ENCODE measurements at places on chromosomes 5 and 9.

DNA sequence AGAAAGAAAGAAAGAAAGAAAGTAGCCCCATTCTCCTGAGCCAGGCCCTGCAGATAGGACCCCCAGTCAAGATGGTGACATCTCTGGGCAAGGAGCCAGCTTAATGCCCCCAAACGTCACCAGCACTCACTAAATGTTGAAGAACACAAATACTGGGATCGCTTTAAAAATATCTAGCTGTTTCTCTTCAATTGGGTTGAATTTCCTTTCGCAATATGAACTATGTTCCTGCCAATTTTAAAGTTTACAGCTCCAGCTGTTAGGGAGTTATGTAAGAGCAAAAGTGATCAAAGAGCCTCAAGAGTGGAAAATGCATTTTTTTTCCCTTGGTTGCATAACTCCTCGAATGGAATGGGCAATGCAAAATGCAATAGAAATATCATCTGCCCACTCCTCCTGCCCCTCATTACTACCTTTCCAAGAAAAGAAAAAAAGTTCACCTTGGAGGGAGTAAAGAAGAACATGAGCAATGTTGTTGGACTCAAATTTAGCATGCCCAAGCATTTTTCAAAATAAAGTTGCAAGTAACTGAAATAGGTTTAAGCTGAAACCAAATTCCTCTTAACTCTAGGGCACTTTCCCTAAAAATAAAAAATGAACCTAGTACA is 244.2 kb upstream of the PIK3R1 start:
- no peak for DNase-seq

GRCh38 chr5:55800924-55801323 is 50.2 kb upstream of the IL31RA start:
- no peak for DNase-seq

DNA sequence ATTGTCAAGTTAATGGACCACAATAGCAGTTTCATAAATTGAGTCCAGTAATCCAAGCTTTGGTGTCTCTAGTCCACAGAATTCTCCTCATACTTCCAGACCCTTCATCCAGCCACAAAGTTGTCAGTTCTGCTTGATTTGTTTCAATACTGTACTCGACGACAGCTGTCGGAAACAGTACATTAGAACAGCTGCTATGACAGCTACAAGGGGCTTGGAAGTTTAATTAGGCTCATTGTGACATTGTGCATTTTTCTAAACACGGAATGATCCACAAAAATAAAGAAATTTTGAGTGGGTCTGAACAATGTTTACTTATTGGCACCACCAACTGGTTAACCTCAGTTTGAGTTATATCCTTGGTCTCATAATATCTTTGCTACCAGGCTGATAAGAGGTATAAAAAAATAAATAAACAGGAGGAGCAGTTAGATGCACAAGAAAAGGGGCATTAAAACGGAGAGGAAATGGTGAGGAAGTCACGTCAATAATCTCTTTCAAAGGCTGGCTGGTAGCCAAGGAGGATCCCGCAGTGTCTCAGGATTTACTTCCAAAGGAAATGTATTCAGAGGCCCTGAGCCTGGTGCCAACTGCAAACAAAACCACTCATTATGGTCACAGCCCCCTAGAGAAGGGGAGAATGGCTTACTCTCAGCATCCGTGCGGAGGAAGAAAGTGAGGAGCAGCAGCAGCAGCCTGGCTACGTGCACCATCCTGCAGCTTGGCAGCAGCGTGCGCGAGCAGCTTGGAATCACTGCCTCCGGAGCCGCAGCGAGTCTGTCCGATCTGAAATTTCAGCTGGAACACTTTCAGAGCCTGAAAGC is 933.8 kb upstream of the DMAC1 start:
- DNase-seq = peak; percentile 42

GRCh38 chr9:96553070-96553469 is 66.6 kb downstream of the CDC14B start:
- DNase-seq = no peak

DNA sequence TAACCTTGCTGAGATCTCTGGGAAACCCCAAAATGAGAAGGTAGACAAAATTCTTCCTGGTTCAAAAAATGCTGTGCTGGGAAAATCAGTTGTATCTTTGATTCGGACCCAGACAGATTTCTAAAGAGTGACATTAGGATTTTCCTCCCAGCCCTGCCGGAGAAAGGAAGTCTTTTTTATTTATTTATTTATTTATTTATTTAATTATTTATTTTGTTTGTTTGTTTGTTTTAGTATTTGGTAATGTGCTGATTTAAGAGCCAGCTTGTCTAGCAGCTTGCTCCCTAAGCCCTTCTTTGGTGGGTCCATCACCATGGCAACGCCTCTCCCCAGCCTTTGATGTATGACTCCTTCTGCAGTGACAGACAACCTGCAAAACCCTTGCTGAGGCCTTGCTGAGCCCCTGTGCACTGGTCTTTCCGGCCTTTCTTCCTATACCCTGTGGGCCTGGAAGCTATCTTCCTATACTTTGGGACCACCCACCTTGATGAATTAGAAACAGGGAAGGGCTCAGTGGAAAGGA is 60.6 kb upstream of the AFAP1L1 start:
- no peak for DNase-seq

DNA sequence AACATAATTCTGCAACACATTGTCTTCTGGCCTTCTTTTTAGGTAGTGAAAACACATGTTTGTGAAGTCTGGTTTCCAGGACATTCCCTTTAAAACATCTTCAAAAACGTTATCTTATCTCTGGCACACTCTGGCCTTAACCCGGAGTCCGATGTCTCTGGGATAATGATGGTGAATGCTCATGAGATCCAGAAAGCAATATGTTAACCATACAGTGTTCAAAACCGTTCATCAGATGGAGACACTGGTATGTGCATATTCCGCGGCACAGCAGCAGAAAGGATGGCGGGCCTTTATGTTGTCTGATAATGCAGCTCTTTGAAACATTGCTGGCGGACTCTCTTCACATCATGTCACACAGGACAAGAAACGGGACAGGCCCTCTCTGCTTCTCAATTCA is 605.2 kb downstream of the CCDC171 start:
- DNase-seq = no peak

- DNase-seq = peak; percentile 51
Observed at GRCh38 chr9:129258124-129258822, 80.2 kb upstream of the IER5L start.

- no peak for DNase-seq
Observed at GRCh38 chr9:135741276-135742219, 39.6 kb downstream of the KCNT1 start.

- no peak for DNase-seq
Observed at GRCh38 chr5:66843065-66843464, 246.9 kb downstream of the MAST4 start.

DNA sequence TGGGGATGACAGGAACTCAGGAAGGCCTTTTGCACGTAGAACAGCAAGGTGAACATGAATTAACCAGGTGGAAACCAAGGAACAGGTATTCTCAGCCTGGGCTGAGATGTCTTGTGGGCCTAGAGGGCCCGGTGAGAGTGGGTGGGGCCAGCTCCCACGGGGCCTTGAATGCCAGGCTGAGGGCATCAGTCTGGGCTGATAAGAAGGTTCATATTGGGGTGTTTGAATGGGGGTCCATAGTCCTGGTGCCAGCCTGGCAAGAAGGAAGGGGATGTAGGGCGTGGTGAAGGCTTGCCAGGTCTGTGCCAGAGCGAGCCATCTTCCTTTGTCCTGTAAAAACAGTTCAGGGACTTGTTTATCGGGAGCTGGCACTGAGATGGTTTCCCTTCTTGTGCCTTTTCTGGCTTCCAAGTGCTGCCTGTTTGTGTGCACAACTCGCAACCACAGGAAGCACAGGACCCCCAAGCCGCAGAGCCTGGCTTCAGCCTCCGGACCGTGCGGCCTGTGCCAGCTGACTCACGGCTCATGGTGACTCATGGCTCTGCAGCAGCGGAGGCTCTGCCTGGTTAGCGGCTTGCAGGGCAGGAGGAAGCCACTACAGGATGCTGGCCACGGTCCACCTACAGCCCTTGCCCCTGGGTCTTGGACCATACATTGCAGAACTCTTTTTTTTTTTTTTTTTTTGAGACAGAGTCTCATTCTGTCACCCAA is 2.4 kb downstream of the CARD19 start:
- DNase-seq = peak; percentile 69

DNA sequence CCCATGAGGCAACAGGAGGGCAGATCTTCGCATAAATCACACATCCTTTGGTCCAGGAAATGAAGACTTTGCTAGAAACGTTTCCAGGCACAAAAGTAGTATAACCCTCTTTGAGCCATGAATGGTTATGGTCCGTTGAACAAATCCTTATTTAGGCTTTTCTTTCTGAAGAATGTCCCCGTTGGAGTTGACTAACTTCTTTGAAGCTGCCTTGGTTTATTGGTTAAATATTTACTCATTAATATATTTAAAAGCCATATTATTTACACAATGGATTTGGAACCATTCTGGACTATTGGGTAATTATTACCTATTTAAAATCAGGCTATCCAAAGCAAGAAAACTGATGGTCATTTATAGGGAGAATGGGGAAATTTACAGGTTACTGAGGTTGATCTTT is 347.6 kb upstream of the SLC30A5 start:
- DNase-seq = no peak

- no peak for DNase-seq
Observed at GRCh38 chr5:169650701-169651331, 13.7 kb downstream of the DOCK2 start.

- DNase-seq = no peak
Observed at GRCh38 chr5:168317096-168317520, 25.7 kb downstream of the WWC1 start.

DNA sequence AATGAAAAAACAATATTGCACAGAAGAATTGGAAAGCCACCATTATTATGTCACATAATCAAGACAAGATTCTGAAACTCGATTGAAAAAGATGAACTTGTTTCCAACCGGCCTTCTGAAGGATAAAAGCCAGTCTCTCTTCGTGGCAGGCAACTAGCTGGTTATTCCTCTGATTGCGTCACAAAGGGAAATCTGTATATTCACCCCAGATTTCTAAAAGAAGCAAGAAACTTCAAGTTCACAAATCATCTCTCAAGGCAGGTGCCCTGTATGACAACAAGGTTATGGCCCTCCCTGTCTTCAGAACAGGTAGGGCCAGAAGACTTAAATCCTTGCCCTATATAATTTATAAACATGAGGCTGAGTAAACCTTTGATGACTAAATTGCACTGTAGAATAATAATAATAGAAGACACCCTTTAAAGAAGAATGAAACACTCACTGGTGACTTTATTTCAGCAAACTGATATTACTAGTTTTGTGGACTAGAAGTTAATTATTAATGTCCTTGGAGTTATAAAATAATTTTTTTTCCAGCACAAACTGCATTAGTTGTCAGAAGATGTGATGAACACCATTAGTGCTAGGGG is 2.9 kb upstream of the KLF4 start:
- DNase-seq = no peak

DNA sequence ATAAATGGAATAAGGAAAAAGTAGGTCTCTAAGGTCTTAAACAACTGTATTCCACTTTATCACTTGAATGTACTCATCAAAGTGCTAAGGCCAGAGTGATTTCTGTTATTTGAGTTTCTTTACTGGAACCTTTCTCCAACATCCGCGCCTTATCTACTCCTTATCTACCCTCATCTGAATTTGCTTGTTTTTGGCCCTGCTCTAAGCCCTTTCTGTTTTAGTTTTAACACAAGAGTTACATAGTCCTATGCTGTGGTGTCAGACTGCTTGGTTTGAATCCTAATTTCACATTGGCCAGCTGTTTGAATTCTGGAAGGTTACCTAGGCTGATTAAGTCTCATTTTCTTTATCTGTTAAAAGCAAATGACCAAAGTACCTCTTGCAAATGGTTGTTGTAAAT is 128.3 kb downstream of the PCSK5 start:
- DNase-seq = no peak

DNA sequence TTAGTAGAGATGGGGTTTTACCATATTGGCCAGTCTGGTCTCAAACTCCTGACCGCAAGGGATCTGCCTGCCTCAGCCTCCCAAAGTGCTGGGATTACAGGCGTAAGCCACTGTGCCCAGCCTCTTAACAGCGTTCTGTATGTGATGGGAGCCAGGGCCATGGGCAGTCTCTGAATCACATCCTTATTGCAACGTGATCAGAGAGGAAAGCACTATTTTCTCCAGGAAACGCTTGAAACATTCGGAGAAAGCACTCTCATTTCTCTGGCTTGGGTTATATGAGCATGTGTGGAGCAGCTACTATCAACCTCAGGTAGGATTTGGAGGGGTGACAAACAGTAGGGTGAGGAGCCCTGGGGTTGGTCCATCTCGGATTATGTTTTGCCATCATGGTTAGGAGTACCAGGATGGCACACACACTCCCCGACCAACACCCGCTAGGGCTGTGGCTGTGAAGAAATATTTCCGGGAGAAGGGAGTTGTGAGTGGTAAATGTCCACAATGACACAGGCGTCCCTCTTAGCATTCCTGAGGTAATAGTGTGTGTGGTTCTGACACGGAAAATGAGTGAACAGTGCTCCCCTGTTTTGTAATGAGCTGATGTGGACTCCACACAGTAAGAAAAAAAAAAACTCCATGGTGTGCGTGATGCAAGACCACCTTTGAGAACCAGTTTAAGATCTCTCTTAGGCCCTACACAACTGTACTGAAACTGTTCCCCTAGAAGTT is 406.2 kb upstream of the ZNF608 start:
- DNase-seq = no peak

DNA sequence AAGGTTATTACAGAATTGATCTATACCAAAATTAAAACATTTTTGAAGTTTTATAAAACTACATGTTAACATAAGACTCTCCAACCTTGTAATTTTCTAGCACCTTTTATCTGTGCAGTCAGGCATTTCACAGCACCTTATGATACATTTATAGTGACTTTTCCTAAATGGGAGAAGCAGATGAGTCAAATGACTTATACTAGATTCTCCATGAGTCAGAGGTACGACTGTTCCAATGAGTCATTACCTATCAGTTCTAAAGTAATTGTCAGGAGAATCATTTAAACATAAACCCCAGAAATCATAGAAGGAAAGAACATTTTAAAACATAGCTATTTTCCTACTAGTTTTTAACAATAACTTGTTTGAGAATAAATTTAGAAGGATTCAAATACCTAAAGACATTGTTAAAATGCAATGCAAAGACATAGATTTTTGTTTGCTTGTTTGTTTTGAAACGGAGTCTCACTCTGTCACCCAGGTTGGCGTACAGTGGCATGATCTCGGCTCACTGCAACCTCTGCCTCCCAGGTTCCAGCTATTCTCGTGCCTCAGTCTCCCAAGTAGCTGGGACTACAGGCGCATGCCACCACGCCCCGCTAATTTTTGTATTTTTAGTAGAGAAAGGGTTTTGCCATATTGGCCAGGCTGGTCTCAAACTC is 34.7 kb upstream of the DMXL1 start:
- DNase-seq = no peak

DNA sequence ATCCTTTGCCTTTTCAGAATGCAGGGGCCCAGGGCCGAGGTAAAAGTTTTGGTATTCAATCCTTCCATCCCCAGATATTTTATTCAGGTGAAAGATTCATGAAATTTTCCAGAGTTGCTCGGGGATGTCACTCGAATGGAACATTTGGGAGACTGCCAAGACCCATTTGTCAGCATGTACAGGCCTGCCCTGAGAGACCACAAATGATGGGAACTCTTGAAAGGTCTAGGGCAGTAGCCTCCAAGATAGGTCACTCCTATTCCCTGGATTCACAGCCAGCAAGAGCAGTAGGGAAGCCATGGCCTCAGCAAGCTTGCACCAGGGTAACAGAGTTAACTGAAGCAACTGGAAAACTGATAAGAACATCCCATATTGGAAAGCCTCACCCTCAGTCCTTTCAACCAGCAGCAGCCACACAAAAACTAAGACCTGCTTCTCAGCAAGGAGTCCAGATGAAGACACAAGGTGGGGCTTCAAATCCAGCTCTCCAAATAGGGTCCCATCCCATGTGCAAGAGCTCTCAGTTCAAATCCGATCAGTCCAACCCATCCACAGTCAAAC is 12.5 kb downstream of the CARD6 start:
- DNase-seq = no peak

- no peak for DNase-seq
Observed at GRCh38 chr9:105141146-105141975, 103.1 kb upstream of the SLC44A1 start.

Measured in SHP77 (cell line).